NCI-H69 (cell line): ENCODE measurements at places on chromosomes 3 and 15.

DNA sequence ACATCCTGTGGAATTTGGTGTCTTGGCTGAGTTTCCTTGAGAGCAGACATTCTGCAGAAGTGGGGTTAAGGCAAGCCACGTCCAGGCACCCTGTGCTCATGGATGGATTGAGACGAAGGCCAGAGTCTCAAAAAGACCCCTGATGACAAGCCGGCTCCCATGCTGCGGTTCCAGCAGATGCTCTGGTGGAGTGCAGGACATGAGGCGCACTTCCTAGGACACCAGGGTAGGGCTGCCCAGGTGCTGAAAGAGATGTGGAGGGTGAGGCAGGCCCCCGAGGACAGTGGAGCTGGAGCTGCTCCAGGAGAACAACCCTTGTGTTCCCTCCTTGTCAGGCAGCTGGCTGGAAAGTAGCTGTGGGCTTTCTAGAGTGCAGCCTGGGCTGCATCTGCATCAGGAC, 81.0 kb downstream of the ASB7 start:
- DNase-seq = no peak

- no peak for DNase-seq
Observed at GRCh38 chr3:46006238-46007032, 10.8 kb upstream of the FYCO1 start.

DNA sequence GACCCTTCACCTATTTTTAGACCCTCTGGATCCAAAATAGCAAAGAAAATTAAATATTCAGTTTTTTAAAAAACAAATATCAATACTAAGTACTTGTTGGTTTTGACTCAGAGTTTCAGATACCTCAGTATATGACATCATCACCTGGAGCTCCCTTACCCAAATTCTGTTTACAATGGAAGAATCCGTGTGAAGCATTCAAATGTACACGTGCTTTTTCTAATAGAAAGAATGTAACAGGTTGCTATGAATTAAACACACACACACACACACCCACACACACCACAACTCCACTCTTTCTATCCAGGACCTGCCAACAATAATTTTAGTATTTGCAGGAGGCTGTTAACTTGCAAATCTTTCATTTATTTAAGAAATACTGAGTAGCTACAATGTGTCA, 221.8 kb downstream of the THRB start:
- peak; percentile 2 for DNase-seq

- no peak for DNase-seq
Observed at GRCh38 chr3:196772897-196773296, 33.2 kb downstream of the PAK2 start.

- no peak for DNase-seq
Observed at GRCh38 chr15:75468913-75469598, 17.6 kb upstream of the SIN3A start.

- DNase-seq = no peak
Observed at GRCh38 chr15:91866971-91867372, 13.5 kb downstream of the SLCO3A1 start.

GRCh38 chr15:38174691-38175090, 77.9 kb upstream of the SPRED1 start:
- DNase-seq = no peak

DNA sequence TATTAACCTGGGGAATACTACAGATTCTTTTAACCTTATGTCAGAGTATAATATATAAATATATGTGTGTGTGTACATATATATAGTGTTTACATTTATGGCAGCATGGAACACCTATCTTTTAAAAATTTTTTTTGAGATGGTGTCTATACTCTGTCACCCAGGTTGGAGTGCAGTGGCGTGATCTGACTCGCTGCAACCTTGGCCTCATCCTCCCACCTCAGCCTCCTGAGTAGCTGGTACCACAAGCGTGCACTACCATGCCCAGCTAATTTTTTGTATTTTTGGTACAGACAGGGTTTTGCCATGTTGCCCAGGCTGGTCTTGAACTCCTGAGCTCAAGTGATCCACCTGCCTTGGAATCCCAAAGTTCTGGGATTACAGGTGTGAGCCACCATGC, 18.5 kb upstream of the ERICH6 start:
- DNase-seq = no peak

GRCh38 chr3:15905041-15905440, 107.3 kb upstream of the ANKRD28 start:
- DNase-seq = no peak

- DNase-seq = no peak
Observed at GRCh38 chr15:38479756-38480155, 25.8 kb downstream of the FAM98B start.

GRCh38 chr3:156236556-156237260, 116.3 kb downstream of the KCNAB1 start:
- DNase-seq = peak; percentile 33

DNA sequence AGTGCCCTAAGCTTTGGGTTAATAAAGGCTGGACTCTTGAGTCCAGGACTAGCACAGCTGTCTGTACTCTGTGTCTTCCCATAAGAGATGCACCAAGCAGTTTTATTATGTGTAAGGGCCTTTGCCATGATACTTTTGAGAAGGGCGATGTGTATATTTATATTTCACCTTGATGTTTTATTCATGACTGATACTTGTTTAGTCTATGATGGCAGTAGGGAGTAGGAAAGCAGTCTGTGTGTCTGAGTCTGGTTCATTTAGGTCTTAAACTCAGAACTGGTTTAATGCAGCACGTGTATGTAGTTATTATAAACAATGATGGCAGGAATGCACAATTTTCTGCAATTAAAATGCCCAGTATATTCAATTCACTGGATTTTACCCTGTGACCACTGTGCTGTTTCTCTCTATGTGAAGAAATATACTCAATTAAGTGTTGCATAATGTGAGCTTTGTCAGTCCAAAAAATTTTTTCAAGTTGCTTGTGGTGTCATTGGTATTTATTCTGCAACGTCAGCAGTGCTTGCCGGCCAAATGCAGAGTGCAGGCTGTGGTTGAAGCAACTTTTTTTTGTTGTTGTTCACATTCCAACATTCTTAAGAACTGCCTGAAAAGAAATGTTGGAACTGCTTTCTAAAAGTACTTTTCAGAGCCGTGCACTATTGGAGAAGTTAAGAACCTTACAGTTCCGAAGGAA, 423.7 kb upstream of the SEMA6D start:
- DNase-seq = no peak

GRCh38 chr3:115281697-115282675, 134.9 kb upstream of the ZBTB20 start:
- DNase-seq = no peak

- no peak for DNase-seq
Observed at GRCh38 chr3:63538919-63539318, 113.6 kb upstream of the SNTN start.

- no peak for DNase-seq
Observed at GRCh38 chr3:185631108-185631507, 45.0 kb downstream of the SENP2 start.

GRCh38 chr15:36609793-36610192, 30.4 kb downstream of the CDIN1 start:
- peak; percentile 77 for DNase-seq

GRCh38 chr15:68304589-68305337, 27.2 kb downstream of the FEM1B start:
- peak; percentile 10 for DNase-seq

- peak; percentile 82 for DNase-seq
Observed at GRCh38 chr3:49869525-49870126, at the start of gene CAMKV. Gene CAMKV (minus strand): TSS chr3:49869906. CDS start chr3:49862388, 7,518 bp downstream.

GRCh38 chr3:17432236-17432635, 310.2 kb downstream of the TBC1D5 start:
- peak; percentile 48 for DNase-seq

DNA sequence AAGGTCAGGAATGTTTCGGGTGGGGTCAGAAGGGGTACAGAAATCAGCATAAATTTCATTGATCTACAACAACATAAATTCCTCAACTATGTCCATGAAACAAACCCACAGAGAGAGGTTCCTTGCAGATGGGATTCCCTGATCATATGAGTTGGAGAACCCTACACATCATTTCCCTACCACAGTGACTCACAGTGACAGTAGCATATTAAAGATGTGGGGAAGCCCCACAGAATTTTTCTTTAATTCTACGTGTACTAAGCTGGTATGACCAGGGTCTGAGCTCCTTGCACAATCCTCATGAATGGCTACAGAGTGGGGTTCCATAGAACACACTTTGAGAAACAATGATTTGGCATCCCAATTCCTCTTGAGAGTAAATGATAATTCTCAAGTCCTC, 116.9 kb upstream of the RAD18 start:
- DNase-seq = no peak

DNA sequence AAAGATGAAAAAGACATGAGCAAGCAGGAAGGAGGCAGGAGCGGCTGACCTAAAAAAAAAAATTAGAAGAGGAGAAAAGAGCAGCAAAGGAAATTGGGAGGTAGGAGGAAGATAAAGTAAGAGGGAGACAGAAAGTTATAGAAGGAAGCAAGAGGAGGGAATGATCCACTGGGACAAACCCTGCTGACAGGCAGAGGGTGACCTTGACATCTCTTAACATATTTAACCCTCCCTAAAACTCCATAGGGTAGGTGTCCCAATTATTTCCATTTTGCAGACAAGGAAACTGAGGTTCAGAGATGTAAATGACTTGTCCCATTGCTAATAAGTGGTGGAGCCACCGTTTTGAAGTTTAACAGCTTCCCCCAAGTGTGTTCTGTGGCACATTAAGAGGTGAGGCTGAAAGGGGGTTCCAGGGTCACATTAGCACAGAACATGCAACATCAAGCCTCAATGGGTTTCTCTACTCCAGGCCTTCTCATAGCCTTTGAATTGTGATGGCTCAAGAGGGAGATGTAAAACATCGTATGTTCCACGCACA, 37.4 kb upstream of the PRICKLE2 start:
- no peak for DNase-seq
